CD4-positive, alpha-beta T cell treated with Interleukin-6 at 100 ng/mL for 8 hours (primary cell): ENCODE measurements at places on chromosomes 11 and 22.

DNA sequence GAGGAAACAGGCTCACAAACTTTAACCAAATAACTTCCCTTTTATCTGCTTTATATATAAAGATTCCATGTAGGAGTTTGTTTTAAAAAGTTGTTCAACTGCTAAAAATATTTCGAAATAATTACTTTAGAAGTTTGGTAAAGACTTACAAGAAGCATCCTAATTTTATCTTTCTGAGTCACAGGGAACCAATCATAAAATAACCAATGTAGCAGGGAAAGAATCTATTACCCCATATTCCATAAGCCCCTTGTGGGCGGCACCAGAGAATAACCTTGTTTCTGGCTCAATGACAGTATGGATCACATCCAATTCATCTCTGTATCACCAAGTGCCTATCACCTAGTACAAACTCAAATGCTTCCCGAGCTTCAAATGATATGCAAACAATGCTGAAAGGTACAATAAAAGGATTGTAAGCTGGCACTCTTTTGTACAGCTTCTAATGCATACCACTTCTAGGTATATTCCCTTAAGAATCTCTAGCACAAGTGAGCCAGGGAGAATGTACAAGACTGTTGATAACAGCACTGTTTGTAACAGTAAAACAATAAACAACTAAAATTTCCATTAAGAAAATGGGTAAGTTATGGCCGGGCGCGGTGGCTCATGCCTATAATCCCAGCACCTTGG is 158.4 kb downstream of the ATG16L2 start:
- DNase-seq, result no peak

GRCh38 chr11:8440649-8441048 is 153.4 kb downstream of the STK33 start:
- DNase-seq, result no peak

- no peak for DNase-seq
Observed at GRCh38 chr11:127042445-127042844, 41.9 kb upstream of the KIRREL3 start.

GRCh38 chr11:40732132-40732531 is 727.3 kb downstream of the LRRC4C start:
- DNase-seq, result no peak

DNA sequence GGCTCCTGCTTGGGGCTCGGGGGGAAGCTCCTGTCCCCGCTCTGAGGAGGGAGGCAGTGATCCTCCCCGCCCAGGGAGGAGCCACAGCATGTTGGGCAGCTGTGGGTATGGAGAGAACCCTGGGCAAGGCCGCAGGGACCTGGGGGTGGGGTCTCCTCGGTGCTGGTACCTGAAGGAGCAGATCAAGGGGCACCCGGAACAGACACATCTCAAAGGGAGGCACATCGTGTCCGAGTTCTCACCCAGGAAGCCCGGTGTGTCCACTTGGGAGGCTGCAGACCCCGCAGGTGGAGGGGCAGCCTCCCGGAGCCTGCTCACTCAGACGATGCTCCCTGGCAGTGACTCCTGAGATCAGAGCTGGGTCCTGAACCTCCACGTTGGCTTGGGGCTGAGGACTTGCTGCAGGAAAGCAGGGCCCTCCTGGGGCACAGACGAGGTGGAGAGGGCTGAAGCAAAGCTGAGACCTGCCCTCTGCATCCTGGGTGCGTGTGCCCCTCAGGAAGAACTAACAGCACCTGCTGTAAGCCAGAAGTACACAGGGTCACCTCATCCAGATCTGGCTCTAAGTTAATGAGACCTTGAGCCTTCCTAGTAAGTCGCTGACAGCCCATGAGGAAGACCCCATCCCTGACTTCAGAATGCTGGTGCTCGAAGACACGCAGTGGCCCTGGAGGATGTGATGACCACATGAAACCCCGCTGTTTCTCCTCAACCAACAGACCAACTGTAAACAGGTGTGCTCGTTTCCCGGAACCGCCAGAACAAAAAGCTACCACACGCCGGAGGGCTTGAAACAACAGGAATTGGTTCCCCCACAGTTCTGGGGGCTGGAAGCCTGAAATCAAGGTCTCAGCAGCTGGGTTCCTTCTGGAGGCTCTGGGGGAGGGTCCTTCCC is 5.9 kb upstream of the OSBPL5 start:
- no peak for DNase-seq

DNA sequence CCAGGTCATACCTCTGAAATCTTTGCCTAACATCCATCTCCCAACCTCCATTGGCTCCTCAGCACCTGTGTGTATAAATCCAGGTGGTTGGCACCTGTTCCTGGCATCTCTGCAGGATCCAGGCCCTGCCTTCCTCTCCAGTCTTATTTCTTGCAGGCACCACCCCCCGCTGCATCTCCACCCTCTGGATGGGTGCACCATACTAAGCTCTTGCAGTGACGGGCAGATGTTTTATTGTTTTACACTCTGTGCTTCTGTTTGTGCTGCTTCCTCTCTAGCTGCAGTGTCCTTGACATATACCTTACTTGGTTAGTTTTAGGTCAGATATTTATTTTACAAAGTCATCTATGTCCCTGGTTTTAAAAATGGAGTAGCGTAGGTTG is 102.6 kb downstream of the TBC1D22A start:
- DNase-seq, result no peak

- no peak for DNase-seq
Observed at GRCh38 chr22:42961810-42962209, 53.1 kb downstream of the PACSIN2 start.

DNA sequence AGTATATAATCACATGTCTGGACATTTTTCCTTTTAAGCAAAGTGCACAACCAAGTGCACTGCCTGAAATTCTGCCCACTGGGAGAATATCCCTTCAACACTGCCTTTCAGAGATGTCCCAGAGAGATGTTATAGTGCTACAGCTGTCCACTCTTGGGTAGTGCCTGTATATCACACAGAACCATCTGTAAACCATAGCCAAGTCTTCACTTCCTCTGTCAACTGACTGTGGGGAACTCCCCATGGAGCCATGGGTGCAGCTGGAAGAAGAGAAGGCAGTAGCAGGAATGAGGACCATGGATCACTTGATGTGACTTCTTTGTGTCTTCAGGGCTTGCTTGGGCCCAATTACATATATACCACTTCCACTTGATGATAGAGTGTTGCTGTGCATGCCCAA is 44.6 kb upstream of the LIN7C start:
- DNase-seq, result no peak

- DNase-seq, result no peak
Observed at GRCh38 chr11:26947904-26948639, 45.8 kb upstream of the FIBIN start.

- no peak for DNase-seq
Observed at GRCh38 chr11:119416606-119417580, 6.1 kb downstream of the THY1 start.

DNA sequence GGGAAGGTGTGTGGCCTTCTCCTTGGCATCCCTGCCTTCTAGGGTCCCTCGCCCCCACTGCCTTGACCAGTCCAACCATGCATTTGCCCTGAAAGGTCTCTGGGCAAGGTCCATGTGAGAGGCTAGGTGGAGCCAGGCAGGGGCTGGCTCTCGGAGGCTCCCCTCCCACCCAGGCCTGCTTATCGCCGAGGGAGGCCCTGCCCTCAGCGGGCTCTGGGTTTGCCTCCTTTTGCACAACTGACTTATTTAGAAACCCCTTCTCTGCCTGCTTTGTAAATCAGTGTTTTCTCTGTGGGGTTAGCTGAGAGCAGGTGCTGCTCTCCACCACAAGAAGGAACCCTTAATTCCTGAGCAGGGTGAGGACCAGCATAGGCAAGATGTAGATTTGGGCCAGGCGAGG is 47.7 kb downstream of the CD82 start:
- DNase-seq, result no peak

DNA sequence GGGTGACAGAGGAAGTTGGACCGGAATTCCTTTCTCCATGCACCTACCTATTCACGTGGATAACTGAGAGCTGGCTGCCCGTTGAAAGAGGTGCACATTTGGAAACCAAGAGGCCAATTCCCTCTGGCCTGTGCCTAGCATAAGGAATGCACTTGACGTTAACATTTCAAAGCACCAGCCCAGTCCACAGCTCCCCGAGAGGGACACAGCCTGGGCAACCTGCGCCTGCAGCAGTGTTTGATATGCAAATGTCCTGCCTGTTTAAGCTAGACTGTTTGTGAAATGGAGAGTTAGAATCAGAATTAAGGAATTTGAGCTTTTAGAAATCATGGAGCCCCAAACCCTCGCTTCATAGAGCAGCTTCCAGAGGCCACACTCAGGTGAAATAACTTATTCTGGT is 126.1 kb downstream of the DSCAML1 start:
- no peak for DNase-seq

- no peak for DNase-seq
Observed at GRCh38 chr22:47089796-47090460, 327.5 kb downstream of the TBC1D22A start.

GRCh38 chr11:44229624-44230023 is 80.3 kb downstream of the ALX4 start:
- DNase-seq, result no peak

- DNase-seq, result no peak
Observed at GRCh38 chr22:32232191-32232830, 22.8 kb downstream of the SLC5A4 start.

GRCh38 chr22:43387815-43388214 is 24.0 kb upstream of the MPPED1 start:
- DNase-seq, result no peak
